ENCODE measurements at places on chromosomes 1 and 21.

DNA sequence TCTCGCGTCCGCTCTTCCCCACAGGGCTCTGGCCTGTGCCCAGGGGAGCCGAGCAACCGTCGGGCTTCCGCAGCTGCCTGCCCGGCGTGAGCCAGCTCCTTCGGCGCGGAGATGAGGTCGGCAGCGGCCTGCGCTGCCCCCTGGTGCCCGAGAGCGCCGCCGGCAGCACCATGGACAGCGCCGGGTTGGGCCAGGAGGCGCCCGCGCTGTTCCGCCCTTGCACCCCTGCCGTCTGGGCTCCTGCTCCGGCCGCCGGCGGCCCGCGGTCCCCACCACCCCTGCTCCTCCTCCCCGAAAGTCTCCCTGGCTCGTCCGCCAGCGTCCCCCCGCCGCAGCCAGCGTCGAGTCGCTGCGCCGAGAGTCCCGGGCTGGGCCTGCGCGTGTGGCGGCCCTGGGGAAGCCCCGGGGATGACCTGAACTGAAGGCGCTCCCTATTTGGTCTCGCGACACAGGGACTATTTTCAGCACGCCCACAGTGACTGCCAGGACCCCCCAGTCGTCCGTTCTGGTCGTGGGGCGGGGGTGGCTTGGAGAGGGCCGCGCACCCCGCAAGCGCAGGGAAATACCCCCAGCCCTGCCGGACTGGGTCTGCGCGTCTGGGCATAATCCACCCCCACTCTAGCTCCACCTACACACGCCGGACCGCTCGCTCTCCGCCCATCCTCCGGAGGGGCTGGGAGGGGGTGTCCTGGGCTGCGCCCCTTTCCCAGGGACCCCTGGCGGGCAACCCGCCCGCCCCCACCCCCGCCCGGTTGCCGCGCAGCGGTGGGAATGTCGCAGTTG is 1.3 kb downstream of the HES3 start:
- DNase-seq: peak; percentile 91

- DNase-seq: peak; percentile 8
Measured at GRCh38 chr1:39214714-39214997, 10.2 kb downstream of the MACF1 start.

DNA sequence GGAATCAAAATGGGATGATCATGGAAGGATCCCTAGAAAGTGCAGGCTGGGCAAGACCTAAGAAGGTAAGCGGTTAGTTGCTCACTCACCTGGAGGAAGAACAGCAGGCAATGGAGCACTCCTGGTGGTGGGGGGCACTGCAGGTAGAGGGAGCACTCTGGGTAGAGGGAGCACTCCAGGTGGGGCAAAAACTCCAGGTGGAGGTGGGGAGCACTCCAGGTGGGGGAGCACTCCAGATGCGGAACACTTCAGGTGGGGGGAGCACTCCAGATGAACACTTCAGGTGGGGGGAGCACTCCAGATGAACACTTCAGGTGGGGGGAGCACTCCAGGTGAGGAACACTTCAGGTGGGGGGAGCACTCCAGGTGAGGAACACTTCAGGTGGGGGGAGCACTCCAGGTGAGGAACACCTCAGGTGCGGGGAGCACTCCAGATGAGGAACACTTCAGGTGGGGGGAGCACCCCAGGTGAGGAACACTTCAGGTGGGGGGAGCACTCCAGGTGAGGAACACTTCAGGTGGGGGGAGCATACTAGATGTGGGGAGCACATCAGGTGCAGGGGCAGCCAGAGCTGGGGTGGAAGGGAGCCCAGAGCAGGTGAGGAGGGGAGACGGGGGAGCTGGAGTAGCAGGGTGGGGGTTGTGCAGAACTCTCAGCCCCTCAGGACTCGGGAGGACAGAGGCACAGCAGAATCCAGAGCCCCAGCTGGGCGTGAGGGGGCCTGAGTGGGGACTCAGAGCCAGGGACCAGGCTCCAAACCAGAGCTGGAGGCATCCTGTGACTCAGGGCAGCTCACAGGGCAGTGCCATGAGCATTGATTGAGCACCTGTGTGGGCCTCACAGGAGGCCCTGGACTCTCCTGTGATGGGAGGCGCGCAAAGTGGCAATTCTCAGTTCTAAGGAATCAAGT is 37.7 kb upstream of the COL6A1 start:
- no peak for DNase-seq

GRCh38 chr1:30740251-30741238 is 17.0 kb downstream of the LAPTM5 start:
- no peak for DNase-seq

DNA sequence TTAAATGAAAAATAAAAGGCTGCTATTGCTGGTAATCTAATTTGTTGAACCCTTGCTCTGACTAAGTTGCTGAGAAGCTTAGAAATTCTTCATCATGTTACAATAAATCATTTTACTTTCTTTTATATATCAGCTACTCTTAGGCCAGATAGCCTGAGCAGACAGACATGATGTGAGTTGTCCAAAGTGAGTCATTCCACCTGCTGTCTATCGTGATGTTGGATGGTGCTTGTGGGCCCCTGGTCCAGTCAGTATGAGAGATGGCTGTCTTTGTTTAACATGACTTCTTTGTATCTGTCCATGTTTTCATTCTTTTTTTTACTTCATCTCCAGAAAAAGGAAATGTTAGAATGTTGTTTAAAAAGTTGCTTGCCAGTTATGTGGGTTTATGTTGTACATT is 188.8 kb downstream of the ADGRL2 start:
- no peak for DNase-seq

DNA sequence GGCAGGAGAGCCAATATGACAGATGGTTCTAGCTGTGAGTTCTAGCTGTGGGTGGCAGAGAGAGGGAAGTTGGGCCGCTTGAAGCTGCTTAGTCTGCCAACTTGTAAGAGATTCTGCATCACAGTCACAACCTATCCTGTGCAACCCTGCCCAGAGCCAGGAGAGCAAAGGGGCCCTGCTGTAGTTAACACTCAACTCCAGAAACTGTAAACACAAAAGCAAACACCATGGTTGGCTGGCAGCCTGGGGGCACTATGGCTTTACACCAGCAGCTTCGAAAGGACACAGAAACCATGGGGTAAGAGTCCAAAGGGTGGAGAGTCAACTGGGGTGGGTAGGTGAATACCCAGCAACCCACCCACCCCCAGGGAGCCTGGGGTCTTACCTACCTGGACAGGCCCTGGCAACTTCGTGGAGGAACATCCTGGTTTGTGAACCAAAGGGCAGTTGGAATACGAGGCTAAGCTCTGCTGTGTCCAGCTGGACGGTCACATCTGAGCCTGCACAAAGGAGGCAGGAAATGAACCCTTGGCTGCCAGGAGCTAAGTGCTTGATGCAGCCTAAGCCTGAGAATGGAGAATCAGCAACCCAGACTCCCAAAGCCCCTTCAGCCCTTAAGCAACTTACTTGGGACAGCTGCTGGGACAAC is 6.4 kb downstream of the INPP5B start:
- no peak for DNase-seq

DNA sequence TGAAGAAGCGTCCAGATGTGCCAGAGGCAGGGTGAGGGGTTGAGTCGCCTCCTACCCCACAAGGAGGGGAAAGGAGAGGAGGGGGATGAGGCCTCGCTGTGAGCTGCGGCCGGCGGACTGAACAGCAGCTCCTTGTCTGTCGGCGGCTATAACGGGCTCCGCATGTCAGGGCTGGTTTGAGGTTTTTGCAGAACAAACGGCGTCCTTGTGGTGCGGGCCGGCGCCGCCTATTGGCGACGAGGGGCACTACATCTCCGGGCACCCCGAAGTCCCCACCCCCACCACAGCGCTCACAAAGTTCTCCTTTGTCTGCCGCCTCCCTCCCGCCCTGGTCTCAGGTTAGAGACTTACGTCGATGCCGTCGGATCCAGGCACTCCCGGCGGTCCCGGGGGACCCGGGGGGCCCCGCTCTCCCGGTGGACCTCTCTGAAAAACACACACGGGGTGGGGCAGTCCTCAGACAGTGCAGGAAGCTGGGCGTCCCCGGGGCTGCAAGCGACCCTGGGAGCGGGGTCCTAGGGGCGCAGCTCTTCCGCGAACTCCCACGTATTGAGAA is 1.8 kb downstream of the COL9A2 start:
- DNase-seq: peak; percentile 75

- no peak for DNase-seq
Measured at GRCh38 chr1:53047737-53048736, 14.0 kb upstream of the PODN start.
